ENCODE measurements at places on chromosomes 4 and X.

GRCh38 chr4:13908455-13908854, 280.9 kb upstream of the BOD1L1 start:
- no peak for DNase-seq

GRCh38 chr4:45992728-45993127, 131.1 kb downstream of the GABRG1 start:
- DNase-seq: no peak

DNA sequence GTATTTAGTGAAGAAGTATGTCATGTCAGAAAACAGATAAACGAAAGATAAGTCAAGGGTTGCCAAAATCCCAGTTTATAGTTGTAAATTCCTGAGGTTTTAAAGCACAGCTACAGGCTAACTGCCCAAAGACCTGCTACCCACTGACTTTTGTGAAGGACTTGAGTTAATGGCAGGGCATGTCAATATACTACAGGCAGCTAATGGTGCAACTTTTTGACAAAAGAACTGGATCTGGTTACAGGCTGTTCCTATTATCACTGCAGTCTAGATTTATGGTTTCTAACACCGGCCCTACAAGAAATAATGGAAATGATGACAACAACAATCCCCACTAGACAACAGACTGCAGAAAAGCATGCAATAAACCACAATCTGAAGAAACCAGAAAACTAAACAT, 6.4 kb downstream of the SCML2 start:
- DNase-seq: no peak

DNA sequence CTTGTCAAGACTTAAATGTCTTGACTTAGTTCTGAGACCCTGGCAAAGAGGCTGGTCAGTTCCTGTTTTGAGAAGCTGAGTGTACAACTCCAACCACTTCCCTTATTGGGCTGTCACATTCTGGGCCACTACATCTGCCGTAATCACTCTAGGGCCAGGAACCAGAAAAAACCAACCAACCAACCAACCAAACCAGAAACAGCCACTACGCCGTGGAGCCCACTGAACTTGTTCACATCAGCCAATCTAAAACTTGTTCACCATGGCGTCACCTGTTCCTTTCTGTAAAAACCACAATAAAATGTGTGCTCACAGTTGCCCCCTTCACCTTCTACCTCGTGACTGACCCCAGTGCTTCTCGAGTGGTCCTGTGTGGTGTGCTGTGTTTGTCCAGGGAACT, 107.3 kb downstream of the JADE1 start:
- DNase-seq: no peak

DNA sequence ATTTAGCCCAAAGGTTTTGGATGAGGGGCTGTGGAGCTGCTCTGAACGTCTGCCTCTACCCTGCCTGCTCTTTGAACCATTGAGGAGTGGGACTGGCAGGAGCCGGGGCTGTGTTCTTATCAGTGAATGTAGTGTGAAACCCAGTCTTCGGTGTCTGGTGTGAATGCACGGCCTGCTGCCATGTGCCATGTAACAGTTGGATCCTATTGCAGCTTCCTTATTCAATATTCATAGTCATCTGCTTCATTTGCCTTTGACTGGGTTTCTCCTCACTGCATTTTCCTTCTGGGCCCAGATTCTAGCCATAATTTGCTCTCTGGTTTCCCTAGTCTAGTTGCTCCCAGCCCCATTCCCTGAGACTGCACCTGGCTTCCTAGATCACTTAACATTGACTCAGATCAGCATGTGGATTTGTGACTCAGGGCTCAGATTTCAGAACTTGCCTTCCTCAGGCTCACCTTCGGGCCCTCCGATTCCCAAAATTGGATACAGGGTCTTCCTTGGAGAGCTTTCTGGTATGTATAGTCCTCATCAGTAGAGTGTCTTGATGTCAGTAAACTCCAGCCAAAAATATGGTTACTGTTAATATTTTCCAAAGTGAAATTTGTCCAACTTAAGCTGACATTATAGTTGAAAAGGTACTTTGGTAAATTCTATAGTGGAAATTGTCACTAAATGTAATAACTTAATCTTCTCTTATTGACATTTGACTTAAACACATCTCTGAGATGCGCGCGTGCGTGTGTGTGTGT, 94.0 kb upstream of the DDIT4L start:
- no peak for DNase-seq

DNA sequence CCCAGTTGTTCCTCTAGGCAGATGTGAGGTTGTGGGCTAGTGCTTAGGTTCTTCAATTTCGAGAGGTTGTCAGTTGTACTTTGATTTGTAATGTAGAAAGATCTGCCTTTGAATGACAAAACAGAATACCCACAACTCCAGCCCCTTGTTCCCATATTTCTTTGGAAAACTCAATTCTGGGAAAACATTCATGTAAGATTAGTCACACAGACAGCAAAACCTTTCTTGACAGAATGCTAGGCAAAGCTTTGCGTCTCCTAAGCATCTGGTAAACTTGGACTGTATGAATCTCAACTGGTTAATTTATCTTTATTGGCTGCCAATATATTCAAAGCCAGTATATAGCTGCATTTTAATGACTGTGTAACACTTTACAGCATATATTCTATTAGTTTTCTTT, 34.9 kb downstream of the NOCT start:
- DNase-seq: no peak

DNA sequence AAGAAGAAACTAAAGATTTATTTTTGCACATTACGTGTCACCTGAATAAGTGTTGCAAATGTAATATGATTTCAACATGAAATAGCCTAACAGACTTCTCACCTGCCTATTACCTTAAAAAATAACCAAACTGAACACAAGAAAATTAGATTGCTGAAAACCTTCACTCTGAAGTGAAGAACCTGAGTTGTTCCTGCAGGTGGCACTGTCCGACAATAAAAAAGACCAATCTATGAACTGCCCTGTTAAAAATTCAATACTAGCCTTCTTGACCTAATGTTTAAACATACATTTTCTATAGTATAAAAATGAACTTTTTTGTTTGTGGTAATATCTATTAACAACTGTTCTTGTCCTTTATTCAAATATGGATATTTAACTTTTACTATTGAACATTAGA, 69.2 kb upstream of the PNPLA4 start:
- DNase-seq: no peak

- no peak for DNase-seq
Measured at GRCh38 chr4:177596991-177597390, 154.8 kb upstream of the AGA start.

GRCh38 chr4:2168469-2169319, 73.2 kb downstream of the HAUS3 start:
- no peak for DNase-seq

DNA sequence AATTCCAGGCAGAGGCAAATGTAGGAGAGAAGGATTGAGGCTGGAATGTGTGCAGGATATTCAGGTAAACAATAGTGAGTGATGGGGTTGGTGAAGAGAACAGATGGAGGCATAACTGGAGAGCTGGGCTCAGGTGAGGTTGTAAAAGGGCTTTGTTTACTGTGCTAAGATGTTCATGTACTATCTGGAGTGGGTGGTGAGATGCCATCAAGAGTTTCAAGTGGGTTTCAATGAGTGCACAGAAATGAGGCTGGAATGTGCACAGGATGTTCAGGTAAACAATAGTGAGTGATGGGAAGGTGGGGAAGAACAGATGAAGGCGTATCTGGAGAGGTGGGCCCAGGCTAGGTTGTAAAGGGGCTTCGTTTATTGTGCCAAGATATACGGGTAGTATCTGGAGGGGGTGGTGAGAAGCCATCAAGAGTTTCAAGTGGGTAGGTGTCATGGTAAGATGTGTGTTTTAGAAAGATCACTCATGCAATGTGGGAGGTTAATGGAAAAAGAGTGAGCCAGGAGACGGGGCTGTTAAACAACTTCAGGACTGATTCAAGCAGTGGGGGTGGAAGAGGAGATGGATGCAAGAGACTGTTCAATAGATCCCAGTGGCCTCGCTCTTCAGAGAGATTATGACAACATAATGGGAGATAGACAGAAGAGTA, 25.4 kb upstream of the NMU start:
- no peak for DNase-seq

GRCh38 chrX:47662144-47662657, 3.2 kb upstream of the UXT start:
- peak; percentile 18 for DNase-seq

- no peak for DNase-seq
Measured at GRCh38 chr4:119302073-119302832, 19.7 kb downstream of the FABP2 start.

DNA sequence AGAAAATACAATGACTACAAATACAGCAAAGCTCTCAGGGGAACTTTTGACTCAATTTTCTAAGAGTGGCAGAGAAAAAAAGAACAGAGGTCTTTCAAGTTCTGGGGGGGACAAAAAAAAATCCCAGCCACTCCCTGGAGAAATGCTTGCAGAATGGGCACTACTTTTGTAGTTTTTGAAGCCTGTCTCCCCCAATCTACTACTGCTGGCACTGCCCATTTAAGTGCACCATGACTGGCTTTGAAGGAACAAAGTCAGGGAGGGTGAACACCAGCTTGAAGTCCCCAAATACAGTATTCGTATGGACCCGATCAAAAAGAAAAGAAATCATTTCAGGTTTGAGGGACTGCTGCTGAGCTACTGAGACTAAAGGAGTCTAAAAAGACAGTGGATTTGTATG, 1824.4 kb downstream of the ARAP2 start:
- DNase-seq: no peak

- no peak for DNase-seq
Measured at GRCh38 chr4:111986095-111986494, 159.2 kb upstream of the FAM241A start.

DNA sequence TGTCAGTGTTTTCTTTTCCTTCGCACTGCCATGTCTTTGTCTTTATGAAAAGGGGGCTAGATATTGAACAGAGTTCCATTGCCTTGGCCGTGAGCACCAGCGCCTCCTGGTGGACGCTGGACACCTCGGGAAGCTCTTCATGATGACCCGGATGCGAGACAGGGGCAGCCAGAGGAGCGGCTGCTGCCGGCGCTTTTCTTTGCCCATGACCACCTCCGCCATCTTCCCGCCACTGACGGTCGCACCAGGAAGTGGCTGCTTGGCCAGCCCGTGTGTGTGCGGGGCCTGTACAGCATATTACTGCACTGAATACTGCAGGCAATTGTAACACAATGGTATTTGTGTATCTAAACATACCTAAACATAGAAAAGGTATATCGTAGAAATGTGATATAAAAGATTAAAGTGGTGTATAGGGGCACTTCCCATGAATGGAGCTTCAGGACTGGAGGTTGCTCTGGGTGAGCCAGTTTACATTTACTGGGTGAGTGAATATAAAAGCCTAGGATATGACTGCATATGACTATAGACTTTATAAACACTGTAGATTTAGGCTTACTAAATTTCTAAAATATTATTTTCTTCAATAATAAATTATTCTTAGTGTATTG, 15.8 kb upstream of the GRIA2 start:
- DNase-seq: no peak

DNA sequence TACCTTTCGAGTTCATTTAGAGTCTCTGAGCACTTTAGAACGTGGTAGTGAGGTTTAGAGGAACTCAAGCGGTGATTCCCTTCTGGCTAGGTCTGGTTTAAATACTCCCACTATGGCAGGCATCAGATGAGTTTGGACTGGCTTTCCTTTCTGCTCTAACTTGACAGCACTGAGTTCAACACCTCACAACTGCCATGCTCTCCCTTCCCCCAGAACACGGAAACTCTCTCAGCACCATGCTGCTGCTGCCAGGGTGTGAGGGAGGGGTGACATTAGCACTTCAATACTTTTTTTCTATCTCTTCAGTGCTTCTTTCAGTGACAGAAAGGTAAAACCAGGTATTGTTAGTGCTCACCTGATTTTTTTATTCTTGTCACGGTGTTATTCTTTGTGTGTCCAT, 234.5 kb upstream of the AGTR2 start:
- DNase-seq: no peak

- DNase-seq: no peak
Measured at GRCh38 chrX:29941287-29941686, 274.1 kb upstream of the MAGEB2 start.

DNA sequence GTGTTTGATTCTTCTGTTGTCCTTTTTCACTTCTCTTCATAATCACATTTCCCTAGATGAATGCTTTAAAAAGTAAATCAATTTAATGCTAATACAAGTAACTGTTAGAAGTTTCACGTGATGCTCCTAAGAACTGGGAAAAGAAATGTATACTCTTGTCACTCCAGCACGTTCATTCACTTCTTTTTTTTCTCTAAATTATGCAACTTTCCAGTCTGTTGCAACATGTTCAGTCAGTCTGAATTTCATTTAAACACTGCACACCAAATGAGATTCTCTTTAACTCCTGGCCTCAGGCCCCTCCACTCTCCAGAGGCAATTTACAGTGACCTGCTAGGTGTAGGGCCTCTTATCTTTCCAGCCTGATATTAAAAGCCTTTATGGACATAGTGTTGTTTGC, 321.9 kb downstream of the HS3ST1 start:
- DNase-seq: no peak

GRCh38 chrX:44580466-44580865, 37.8 kb upstream of the FUNDC1 start:
- no peak for DNase-seq

DNA sequence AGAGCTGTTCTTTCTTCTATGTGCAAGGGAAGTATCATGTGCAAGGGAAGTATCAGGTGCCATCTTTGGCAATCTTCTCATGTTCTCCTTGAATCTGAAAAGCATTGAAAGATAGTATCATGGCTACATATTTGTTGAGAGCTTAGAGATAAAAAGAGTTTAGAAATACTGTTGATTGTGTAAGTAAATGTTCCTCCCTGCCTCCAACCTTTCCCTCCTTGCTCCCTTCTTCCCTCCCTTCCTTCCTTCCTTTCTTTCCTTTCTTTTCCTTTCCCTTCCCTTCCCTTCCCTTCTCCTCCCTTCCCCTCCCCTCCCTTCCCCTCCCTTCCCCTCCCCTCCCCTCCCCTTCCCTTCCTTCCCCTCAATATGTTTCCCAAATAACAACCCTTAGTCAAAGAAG, 108.7 kb downstream of the GBA3 start:
- no peak for DNase-seq

DNA sequence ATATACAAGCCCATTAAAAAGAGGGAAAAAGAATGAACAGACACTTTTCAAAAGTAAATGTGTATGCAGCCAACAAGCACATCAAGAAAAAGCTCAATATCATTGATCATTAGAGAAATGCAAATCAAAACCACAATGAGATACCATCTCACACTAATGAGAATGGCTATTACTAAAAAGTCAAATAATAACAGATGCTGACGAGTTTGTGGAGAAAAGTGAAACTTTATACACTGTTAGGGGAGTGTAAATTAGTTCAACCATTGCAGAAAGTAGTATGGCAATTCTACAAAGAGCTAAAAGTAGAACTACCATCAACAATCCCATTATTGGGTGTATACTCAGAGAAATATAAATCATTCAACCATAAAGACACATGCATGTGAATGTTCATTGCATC, 203.0 kb downstream of the ARAP2 start:
- DNase-seq: no peak

- no peak for DNase-seq
Measured at GRCh38 chr4:97900229-97900628, 243.0 kb downstream of the STPG2 start.

GRCh38 chr4:107845681-107846080, 20.9 kb downstream of the SGMS2 start:
- DNase-seq: no peak

DNA sequence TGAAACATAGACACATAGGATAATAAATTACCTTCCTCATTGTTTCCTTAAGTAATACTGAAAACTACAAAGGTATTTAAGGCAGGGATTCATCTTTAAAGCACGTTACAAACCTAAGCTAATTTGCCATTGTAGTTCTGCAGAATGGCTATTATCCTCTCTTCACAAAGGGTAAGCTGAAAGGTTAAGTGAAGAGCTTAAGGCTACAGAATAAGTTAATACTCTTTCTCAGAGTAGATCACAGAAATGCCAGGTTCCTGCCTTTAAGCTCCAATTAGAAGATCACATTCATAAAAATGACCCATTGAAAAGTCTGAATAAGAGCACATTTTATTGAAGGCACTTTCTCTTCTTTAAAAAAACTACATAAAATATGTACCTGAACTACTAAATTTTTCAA, 42.1 kb upstream of the PRDM5 start:
- no peak for DNase-seq

Measured in stimulated activated CD8-positive, alpha-beta memory T cell treated with anti-CD3 and anti-CD28 coated beads, Interleukin-4, amount 100 ng/mL, for 24 hours (primary cell).